Stimulated activated CD4-positive, alpha-beta T cell treated with anti-CD3 and anti-CD28 coated beads, Interleukin-2, amount 100 ng/mL, for 4 hours (primary cell): ENCODE measurements at places on chromosomes 5 and 9.

DNA sequence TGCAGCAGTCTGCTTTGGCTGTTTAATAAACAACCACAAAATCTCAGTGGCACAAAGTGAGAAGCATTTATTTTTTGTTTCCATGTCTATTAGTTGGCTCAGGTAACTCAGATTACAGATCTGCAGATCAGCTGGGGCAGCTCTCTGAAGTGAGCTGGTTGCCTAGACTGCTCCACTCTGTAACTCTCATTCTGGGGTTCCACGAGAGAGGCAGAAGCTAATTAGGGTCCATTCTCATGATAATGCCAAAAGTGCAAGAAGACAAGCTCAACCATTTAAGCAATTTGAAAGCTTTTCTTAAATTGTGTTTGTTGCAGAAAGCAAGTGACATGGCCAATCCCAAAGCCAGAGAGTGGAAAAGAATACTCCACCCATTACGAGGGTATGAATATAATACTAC lies 13.2 kb downstream of the MEIKIN start:
- no peak for DNase-seq

DNA sequence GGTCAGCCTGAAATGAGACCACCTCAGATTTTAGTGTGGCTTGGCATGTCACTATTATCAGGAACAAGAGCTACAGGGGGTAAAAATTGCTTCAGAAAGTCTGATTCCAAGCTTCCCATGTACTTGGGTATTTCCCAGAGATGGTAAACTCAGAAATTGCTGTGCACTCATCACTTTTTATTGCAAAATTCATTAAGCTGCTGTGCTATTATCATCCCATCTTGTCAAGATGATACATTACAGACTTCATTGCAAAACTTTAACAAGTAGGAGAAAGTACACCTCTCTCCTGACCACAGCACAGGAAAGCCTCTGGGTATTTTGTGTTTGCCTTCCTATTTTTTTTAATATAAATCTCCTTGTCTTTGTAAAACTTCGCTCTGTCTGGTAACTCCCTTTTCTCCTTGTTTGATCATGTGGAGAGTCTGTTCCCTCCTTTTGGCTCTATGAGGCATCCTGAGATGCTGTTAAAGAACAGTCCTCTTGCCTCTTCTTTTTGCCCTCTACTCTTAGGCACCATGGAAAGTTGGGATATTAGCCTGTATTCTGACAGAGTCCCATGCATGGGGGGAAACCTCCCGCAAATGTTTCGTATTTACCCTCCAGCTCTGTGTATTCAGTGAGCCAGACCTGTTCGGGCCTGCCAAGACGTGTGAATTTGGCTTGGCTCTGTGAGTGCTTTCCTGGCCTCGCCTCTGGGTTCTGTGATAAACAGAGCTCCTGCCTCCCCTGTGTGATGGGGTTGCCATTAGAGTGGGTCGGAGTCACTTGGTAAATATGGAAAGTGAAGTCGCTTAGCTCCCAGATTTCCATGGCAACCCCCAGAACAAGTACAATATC lies 260.7 kb downstream of the NR3C1 start:
- no peak for DNase-seq

GRCh38 chr9:70468291-70468690 lies 53.8 kb upstream of the KLF9 start:
- no peak for DNase-seq

GRCh38 chr5:165076686-165077085 lies 1571.3 kb downstream of the MAT2B start:
- no peak for DNase-seq

- DNase-seq = no peak
Observed at GRCh38 chr9:87699835-87700234, 26.1 kb upstream of the CTSL start.

DNA sequence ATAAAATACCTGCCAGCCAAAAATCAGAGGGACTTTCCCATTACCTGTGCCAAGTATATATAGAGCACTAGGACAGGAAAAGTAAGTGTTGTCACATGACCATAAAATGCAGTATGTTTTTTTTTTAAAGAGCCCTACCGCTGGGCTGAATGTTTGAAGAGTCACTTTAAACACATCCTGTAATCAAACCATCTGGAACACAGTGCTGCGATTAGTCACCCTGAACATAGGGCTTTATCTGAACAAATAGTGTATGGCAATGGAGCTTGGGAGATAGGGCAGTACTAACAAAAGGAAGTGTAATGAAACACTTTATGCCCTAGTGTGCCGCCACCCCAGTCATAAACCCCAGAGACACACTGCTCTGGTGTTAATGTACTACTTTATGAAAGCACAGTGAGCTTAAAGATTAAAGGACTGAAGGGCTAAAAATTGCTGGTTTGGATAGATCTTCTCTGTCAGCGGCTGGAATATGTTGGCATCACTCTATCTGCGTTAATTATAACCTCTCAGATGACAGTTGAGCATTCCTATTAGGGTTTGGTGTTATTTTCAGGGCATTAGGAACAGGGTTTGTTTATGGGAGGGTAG lies 90.4 kb downstream of the ZNF608 start:
- no peak for DNase-seq

DNA sequence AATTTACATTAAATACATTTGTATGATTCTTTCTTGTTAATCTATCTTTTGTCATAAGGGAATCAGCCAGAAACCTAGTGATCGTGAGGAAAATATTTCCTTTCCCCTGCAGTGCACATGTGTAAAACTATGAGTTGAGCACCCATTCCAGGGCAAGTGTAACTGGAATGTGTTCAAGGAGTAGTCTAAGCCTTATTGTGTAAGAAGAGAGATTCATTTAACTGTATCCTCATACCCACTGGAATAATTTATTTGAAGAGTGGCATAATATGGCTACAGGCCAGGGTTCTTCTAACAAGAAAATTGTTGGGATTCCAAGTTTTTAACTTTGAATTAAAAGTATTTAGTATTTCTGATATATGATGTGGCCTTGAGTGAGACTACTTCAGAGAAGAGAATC lies 1692.7 kb downstream of the EFNA5 start:
- no peak for DNase-seq

GRCh38 chr9:129620669-129621295 lies at the start of gene C9orf50:
Gene C9orf50, minus strand, starts transcription at chr9:129621101. Its CDS starts 527 bp downstream, at chr9:129620574.
- no peak for DNase-seq

- no peak for DNase-seq
Observed at GRCh38 chr5:81879936-81880335, 91.9 kb upstream of the ATG10 start.

DNA sequence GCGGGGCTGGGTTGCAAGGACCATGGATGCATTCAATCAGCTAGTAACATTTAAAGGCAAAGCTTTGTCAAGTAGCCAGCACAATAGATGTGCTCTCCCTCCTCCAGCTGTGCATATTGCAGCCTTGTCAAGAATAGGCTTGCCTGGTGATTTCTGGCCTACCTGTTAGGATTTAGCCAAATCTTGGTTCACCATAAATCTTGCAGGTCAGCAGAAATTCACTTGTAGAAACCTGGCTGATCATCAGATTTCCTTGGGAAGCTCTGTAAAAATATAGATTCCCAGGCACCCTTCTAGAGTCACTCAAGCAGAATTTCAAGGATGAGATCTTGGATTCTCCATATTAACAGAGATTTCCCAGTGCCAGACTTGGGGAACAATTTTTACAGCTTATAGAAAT lies 152.2 kb upstream of the SLC12A2 start:
- DNase-seq = no peak
